ENCODE measurements at places on chromosomes 11 and 22.

DNA sequence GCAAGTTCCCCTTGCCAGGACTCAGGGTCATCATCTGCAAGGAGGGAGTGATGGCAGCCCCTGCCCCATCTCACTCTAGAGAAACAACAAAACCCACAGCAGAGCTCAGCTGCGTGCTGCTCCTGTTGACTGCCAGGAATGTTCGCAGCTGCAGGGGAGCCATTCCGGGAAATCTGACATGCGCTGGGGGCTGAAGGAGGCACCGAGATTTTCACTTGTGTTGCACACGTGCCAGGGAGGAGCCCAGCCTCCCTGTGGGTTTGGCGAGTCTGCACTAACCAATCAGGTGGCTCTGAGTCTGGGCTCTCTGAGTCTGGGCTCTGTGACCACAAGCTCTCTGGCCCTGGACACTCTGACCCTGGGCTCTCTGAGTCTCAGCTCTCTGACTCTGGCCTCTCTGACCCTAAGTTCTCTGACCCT lies 10.5 kb downstream of the FGF3 start:
- DNase-seq, result no peak

- no peak for DNase-seq
Observed at GRCh38 chr22:43726322-43726721, 85.8 kb downstream of the EFCAB6 start.

DNA sequence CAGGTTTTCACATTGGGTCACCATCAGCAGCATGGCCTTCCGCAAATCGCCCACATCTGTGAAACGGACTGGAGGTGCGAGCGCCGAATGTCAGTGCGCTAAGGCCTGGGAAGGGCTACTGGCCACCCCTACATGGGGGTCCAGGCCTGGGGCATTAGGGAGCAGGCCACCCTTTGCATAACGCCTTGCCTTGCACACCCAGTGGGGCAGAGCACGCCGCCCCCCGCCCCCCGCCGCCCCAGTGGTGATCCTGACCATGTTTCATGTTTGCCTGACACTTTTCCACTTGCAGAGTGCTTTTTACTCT lies 2.6 kb downstream of the GRK2 start:
- no peak for DNase-seq

DNA sequence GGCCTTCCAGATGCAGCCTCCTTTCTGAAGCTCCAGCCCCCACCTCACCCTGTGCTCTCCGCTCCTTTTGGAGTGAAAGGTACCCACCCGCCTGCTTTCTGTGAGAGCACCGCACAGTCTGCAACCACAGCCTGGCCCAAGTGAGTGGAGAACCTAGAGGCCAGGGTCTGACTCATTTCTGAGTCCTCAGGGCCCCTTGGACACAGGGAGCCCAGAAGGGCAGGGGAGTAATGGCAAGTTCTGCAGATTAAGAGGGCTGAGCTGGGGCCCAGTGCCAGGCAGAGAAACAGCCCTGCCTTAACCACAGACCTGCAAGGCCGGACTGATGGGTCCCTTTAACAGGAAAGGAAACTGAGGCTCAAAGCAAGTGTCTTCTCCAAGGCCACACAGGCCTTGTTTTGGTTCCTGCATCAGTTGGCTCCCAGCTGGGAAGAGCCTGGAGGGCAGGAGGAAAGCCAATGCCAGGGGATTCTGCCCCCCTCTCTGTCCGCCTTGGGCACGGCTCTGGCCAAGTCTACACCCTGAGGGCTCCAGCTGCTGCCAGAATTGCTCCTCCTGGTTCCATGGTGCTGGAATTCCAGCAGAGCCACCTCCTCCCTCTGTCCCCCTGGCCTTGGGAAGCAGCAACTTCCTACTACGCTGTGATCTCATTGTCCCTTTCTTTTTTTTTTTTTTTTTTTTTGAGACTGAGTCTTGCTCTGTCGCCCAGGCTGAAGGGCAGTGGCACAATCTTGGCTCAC lies 55.1 kb downstream of the CYTH4 start:
- DNase-seq, result no peak

DNA sequence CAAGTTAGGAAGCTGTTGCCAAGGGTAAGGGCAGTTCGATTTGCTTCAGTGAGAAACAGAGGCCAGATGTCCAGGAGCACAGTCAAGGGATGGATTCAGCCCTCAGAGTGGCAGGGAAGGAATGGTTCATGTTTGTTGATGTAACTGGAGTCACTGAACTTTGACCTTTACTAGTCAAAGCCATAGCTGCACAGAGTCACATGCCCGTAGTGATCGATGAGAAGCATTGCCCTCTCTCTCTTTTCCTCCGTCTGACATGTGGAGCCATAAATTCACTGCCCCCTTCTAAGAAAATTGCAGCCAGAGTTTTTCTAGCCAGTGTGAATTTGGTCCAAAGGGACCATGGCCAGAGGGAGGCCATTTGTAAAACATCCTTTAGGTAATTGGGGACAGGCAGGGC lies 124.1 kb upstream of the MTNR1B start:
- no peak for DNase-seq

- no peak for DNase-seq
Observed at GRCh38 chr11:104846216-104846615, 52.0 kb downstream of the CASP12 start.

Data from stimulated activated CD4-positive, alpha-beta T cell treated with anti-CD3 and anti-CD28 coated beads, TNF-alpha, amount 100 ng/mL, for 4 hours (primary cell).